ENCODE measurements at places on chromosomes 11 and 22. TPM values are rescaled to one million over a fixed set of nuclear protein-coding genes. Genes with fewer than 3 reads are reported as not detected.

DNA sequence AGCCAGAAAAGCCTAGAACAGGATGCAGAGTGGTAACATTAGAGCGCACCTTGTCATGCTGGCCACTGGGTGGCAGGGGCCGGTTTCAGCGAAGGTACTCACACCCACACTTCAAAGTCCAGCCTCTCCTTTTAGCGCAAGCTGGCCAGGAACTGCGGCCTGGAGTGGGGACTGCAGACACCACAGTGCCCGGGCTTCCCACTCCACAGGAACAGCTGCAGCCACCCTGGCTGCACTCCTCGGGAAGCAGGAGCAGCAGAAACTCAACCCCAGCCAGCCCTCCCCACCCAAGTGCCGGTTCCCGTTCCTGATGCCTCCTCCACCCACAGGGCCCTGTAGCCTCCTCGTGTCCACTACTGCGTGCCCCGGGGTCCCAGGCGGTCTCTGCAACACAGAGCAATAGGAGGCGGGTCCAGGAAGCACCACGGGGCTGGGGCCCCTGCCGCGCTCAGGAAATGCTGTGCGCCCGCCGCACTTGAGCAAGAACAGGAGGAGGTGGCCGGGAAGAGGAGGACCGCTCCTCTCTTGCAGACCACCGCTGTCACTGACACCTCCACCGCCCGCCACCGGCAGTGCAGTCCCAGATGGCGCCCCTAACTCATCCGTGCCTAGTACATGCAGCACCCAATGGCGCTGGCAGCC is 2.2 kb downstream of the RFPL2 start:
- peak; percentile 44 for DNase-seq

DNA sequence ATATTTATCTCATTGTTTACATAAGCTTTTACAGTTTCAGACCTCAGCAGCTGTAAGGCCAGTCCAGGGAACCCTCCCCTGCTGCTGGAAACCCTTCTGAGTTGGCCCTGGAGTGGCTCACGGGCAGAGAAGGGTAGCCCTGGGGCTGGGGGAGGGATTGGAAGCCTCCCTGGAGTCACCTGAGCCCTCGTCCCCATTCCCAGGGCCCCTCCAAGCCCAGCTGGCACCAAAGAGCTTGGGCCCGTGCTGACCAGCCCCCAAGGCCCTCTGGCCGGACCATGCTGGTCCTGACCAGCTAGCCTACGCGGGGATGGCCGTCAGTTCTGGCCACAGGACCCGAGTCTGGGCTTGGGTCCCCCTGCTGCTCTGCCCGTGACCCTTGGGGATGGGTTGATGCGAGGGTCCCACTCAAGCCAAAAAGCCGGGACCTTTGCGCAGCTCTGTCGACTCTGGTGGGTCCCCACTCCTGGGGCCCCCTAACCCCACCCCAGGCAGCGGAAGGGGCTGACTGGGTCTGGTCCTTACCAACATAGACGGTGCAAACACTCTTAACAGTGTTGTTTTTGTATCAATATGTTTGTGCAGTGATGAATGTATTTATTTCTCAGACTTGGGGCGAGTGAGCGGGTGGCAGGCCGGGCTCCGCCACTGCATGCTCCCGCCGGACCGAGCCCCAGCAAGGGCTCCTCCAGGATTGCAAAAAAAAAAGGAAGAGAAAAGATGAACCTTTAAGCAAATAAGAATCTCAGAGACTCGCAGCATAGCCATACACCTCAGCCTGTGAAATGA is 17.5 kb upstream of the TMEM191C start:
- no peak for DNase-seq

GRCh38 chr22:19868773-19869471 is 14.2 kb upstream of the GNB1L start:
- no peak for DNase-seq

- DNase-seq, result peak; percentile 28
Measured at GRCh38 chr11:120244476-120245365, 4.8 kb downstream of the POU2F3 start.

DNA sequence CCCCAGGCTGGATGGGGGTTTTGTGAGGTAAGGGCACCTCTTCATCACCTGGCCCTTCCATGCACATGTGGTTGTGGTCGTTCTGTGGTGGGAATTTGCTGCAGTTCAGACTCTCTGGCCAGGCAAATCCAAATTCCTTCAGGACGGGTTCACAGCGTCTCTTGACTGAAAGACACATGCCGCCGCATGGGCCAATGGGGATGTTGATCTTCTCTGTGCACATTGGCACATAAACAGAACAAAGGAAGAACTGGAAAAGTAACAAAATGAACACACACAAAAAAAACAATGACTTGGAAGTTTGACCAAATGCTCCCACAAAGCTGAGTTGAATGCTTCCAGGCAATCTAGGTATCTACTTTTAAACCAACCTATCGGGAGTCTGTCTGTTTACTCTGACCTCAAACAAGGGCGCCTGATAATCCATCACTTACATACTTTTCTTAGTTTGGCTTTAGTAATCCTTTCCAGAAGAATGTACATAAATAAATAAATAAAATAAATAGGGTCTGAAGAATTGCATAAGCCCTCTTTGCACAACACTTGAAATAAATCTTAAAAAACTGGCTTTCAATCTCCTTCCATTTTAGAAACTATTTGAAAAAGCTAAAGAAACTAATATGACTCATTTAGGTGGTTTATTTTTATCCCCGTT is 2.8 kb downstream of the FZD4 start:
- DNase-seq, result no peak

The DKK3 gene
- 439 TPM for total RNA-seq

- no peak for DNase-seq
Measured at GRCh38 chr22:17217179-17217578, 2.1 kb downstream of the ADA2 start.

DNA sequence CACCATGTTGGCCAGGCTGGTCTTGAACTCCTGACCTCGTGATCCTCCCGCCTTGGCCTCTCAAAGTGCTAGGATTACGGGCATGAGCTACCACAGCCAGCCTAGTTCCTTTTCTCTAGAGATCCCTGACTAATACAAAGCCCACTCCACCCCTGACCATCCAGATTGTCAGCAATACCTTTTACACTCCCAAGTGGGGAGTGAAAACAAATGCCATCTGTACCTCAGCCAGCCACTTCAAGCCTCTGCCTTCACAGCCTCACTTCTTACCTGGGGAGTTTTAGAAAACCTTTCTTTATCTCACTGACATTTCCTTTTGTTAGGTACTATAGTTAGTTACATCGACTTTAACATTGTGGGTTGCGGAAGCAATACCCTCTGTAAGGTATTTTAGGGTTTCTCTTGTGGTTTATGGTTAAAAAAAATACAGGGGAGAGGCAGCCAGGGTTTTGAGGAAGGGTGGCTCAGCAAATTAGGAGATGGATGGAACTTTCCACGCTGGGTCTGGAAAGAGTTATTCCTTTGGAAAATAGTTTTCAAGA is 8.9 kb downstream of the TOM1 start:
- no peak for DNase-seq

DNA sequence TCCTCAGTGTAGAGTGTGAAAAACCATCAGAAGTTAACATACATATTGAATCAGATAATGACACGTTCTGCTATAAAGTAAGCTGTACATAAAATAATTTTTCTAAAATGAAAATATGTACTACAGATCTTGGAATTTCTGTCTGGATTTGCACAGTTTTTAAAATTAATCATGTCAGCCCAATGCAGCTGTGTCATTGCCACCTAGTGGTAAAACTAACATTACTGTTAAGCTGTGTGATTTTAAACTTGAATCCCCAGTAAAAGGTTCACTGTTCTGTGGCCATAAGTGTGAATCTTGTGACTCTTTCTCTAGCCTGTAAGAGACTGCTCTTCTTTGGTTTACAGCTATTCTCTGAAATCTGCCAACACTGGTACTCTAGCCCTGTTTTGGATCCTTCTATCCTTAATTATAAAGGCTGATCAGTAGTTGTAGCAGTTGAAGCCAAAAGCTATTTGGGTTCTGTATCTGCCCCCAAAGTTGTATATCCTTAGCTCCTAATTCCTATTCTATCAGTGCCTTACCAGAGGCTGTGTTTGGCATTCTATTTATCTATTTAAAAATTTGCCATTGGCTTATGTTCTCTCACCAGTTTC is 4.0 kb downstream of the JRKL start:
- peak; percentile 22 for DNase-seq

DNA sequence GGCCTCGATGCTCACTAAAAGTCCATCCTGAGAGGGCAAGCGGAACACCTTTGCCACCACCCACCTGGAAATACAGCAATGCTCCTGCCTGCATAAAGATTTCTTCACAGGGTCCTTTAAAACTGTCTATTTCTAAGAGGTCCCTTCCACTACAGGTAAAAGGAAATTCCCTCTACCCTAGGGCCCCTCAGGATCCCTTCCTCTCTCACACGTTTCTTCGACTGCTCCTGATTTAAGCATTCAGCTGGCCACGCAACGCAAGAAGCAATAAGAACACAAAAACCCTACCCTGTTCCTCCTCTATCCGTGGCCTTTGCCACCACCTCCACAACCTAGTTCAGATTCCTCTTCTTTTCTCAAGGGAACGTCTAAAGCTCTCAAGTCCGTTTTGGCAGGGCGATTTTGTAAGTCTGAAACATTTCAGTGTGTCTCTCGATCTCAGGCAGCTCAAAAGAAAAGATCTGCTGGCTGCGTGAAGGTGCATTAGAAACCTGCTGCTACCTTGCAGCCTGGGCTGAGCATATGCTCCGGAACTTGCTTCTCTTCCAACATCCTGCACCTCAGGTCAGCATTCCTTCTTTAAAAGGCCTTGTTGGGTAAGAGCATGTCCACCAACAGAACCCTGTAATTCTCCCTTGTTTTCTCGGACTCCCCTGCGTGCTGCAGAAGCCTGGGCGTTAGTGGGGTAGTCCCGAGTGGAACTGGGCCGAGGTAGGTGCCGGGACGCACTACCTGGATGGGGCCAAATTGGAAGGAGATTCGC is 1.6 kb downstream of the LGR4 start:
- DNase-seq, result no peak

The MS4A1 gene
- not detected for total RNA-seq

The CYTH4 gene
- total RNA-seq, result 0.26 TPM

DNA sequence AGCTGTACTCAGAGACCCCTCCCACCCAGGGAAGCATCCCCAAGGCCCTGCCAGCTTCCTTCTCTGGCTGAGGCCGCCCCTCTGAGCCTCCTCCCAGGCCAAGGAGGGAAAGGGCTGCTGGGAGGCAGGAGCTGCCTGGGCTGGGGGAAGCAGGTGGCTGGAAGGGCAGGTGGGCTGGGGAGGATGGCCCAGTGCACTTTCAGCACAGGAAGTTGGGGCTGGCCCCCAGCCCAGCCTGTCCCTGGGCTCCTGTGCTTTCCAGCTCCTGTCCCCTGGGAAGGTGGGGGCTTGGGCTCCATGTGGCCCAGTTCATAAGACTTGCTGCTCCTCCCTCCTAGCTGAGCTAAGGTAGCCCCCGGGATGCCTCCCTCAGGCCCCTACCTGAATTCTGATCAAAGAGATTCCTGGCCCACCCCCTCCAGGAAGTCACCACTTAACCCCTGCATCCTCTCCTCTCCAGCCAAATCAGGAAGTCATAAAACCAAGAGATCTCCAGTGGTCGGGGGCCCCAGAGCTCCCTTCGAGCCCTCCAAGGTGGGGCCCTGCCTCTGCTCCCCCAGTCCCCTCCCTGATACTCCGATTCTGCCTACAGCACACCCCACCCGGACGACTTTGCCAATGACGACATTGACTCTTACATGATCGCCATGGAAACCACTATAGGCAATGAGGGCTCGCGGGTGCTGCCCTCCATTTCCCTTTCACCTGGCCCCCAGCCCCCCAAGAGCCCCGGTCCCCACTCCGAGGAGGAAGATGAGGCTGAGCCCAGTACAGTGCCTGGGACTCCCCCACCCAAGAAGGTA is 4.9 kb downstream of the PPP1CA start:
- DNase-seq, result no peak

The GALNT18 gene
- 5.7 TPM for total RNA-seq

- DNase-seq, result peak; percentile 59
Measured at GRCh38 chr11:43316451-43316850, 4.7 kb downstream of the API5 start.

GRCh38 chr22:28867191-28867590 is 16.2 kb upstream of the ZNRF3 start:
- DNase-seq, result no peak

DNA sequence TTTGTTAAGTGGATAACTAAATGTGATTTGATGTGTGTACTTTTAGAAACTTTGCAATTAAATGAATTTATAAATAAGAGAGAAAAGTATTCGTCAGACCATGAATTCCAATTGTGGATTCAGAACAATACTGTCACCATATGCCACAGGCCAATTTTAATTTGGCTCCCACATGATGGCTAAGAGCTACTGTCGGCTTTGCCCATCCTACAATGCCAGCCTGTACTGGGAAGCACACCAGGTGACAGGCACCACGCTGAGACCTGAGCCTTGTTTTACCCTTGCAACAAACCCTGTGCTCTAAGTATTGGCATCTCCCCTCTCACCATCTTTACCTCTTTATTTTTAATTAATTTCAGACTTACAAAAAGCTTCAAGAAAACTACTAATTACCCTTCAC is 14.0 kb downstream of the RAB30 start:
- no peak for DNase-seq

The KLHDC7B gene
- 0.17 TPM for total RNA-seq

The GGT5 gene
- total RNA-seq, result not detected

The ENTHD1 gene
- total RNA-seq, result not detected

DNA sequence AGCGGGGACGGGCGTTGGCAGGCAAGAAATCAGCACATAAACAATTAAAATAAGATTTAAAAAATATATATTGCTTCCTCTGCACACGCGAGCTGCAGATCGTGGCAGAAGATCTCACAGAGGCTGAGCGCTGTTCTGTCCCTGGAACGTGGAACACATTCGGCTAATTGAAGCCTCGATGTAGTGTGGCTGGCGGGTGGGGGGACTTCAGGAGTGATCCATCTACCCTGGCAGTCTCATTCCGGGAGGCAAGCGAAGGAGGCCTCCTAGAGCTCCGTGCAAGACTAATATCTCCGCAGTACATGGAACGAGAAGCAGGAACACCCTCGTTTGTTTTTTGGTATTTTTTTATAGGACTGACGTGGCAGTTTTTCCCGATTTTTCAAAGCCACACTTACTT is 402.4 kb downstream of the MN1 start:
- no peak for DNase-seq

- no peak for DNase-seq
Measured at GRCh38 chr11:66561178-66561974, 7.0 kb downstream of the CTSF start.

DNA sequence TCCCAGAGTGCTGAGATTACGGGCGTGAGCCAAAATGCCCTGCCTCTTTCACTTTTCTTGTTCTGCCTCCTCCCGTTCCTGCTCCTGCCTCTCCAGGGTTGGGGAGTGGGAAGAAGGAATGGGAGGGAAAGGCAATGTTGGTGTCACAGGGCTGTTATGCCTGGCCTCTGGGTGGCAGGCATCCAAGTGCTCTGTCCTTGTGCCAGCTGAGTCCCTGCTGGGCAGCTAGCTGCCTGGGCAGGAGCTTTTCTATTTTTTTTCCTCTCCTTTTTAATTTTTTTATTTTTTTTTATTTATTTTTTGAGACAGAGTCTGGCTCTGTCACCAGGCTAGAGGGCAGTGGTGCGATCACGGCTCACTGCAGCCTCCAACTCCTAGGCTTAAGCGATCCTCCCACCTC is 4.1 kb upstream of the SAC3D1 start:
- peak; percentile 35 for DNase-seq

DNA sequence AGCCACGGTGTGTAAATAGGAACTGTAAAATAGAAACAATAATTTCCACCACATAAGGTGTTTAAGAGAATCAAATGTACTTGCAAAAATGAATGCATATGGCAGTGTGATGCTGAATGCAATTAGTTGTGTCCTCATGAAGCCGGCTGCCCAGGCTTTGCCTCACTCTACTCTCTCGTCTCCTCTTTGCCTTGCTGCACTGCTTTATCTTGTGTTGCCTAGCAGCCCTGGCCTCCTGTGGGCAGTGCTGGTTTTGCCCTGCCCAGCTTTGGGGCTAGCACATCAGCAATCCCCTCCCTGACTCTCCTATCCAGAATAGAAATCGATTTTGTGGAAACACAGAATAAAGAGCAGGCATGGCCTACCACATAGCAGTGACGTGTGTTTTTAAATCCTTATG is 30.0 kb downstream of the LRRC32 start:
- DNase-seq, result no peak

Measured in A172 (cell line).